ENCODE measurements at places on chromosomes 16 and 17. TPM values are rescaled to one million over a fixed set of nuclear protein-coding genes. Genes with fewer than 3 reads are reported as not detected.
A peak's percentile ranks its signal among the peaks of the same experiment; 100 is the strongest.

The C16orf46 gene
- total RNA-seq, result 2.0 TPM

GRCh38 chr17:77280304-77281121 is 139.7 kb downstream of the SEC14L1 start:
- peak; percentile 89 for DNase-seq

DNA sequence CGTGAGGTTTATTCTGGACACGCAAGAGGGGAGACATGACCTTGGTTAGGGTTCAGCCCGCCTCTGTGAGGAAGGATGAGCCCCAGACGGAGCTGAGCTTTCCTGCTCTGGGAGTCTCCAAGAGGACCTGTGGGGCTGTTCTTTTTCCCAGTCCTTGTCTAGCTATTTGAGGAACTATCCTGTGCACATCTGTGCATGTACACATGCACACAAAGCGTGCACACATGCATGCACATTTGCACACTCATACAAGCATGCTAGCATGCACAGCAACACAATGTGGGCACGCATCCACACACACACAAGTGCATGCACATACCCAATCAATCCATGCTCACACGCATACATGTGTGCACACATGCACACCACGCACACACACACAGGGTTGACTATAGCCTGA is 40.4 kb downstream of the ABCC6 start:
- no peak for DNase-seq

DNA sequence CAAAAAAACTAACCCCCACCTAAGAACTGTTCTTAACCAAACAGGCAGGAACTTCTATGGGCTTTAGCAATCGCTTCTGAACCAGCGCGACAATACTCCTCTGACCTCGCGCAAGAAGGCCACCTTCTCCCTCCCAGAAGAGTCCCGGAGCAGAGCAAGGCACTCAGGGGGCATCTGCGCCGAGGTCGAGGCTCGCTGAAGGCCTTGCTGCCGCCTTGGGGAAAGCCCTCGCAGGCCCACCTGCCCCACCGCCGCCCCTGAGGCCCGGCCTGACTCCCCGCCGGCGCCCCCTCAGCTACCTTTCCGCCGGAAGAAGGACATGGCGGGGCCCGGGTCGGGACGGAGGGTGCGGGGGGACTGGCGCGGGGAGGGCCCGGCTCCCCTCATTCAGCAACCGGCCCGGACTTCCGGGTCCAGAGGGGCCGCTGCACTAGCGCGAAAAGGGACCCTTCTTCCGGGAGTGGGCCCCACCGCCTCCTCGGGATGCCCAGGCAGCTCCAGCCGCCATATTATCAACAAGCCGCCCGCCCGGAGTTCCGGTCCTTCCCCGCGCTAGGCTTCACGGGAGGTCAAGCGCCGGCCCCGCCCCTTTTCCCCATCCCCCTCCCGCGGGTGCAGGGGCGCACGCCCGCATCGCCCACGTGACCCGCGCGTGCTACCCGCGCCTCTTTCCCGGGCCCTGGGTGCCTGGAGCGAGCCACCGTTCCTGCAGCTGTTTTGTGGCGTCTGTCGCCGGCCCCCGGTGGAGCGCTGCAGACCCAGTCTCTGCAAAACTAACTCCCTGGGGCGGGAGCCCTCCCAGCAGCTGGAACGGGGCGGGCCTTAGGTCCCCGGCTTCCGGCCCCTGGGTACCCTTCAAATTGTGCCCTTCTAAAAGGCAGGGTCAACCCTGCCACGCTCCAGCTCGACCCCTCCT is at the start of gene AKAP10:
Gene AKAP10, minus strand, starts transcription at position 536 of the 916 bp plus-strand sequence. Its CDS starts 149 bp downstream, at position 387.
- DNase-seq, result peak; percentile 79

GRCh38 chr17:10729334-10730193 is at the start of gene TMEM220:
TSS of gene TMEM220 (minus strand) at chr17:10730023. CDS start at chr17:10729851, 172 bp downstream.
- no peak for DNase-seq

- peak; percentile 47 for DNase-seq
Measured at GRCh38 chr16:48231727-48232492, 12.2 kb upstream of the LONP2 start.

All from A172 (cell line).